A549 treated with GW870086 at 1 μM for 4 hours (cell line): ENCODE measurements at places on chromosomes 7 and 10. TPM values are rescaled to one million over a fixed set of nuclear protein-coding genes. Genes with fewer than 3 reads are reported as not detected.

The IQUB gene
- 0.12 TPM in 1 of 5 replicates, not detected in the others for total RNA-seq

The PAX4 gene
- not detected in 5 replicates for total RNA-seq

The HOXA10 gene
- 6.9 to 7.2 TPM (median 7.1 TPM) in 5 replicates for total RNA-seq

The IGF2BP3 gene
- 22.2 to 31.3 TPM (median 28.9 TPM) in 5 replicates for total RNA-seq

The KCP gene
- 0.09 to 0.18 TPM (median 0.14 TPM) in 5 replicates for total RNA-seq

The EBLN1 gene
- 0.16 TPM in 1 of 5 replicates, not detected in the others for total RNA-seq

The GNAT3 gene
- total RNA-seq: not detected in 5 replicates

The PITX3 gene
- total RNA-seq: 0.40 to 0.89 TPM (median 0.85 TPM) in 5 replicates

The PLXDC2 gene
- 0.02 to 0.06 TPM (median 0.03 TPM) in 3 of 5 replicates, not detected in the others for total RNA-seq

The POLR2J2 gene
- total RNA-seq: 0.07 to 0.95 TPM (median 0.30 TPM) in 5 replicates

The OR2A42 gene
- not detected in 5 replicates for total RNA-seq
